Activated naive CD4-positive, alpha-beta T cell treated with anti-CD3 and anti-CD28 coated beads, Interleukin-2, amount 50 U/mL, for 16 hours (primary cell): ENCODE measurements at places on chromosomes 7 and 10.

- DNase-seq: no peak
These were observed 30.5 kb downstream of the KAT6B start for GRCh38 chr10:74856940-74857339.

DNA sequence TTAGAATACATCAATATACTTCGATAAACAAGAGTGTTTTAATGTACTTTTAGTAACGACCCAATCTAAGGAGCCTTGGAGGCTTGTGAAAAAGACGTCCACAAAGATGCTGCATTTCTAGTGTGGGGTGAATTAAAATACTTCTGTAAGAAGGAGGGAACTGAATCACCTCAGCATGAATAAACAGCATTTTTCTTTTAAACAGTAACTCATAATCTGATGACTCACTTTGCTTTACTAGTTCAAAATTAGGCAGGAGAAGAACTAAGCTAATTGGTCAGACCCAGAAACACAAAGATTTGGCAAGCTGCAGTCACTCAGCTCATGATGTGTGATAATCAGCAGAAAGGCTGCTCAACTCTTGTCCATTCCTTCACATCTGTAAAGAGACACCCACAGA is 24.2 kb downstream of the NCOA4 start:
- no peak for DNase-seq

- no peak for DNase-seq
These were observed 71.3 kb upstream of the DGKB start for GRCh38 chr7:14973712-14974428.

GRCh38 chr10:9069136-9069535 is 1014.6 kb downstream of the GATA3 start:
- DNase-seq: no peak

DNA sequence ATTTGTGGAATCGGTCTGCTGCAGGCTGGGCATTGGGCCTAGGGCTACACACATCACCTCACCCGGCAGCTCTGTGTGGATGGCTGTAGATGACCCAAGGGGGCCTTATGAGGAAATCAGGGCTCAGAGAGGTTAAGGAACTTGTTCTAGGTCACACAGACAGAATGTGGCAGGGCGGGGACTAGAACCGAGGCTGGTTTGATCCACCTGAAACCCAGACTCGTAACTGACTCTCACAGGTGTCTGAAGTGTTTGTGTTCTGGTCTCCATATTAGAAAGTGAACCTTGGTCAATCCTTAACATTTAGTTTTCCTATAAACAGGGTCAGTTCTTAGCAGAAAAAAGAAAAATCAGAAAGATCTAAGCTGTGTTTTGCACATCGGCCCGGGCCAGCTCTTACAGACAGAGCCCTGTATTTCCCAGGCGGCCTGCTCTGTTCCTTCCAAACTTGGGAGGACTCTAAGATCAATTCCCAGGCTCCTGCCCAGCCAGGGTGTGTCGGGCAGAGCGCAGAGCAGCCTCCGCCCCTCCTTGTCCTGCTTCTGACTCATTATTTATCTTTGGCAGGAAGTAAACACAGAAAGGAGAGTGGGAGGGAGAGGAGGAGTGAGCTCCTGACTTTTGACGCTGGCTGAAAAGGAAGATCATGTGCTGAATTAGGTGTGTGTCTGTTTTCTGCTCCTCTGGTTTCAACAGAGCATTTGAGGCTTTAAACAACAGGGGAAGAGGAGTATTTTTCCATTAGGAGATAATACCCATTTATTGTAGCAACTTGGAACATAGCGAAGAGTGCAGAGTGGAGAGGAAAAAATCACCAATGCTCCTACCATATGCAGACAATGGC is 74.1 kb downstream of the TACC2 start:
- DNase-seq: no peak

GRCh38 chr10:62354916-62355315 is 19.3 kb upstream of the ZNF365 start:
- no peak for DNase-seq

DNA sequence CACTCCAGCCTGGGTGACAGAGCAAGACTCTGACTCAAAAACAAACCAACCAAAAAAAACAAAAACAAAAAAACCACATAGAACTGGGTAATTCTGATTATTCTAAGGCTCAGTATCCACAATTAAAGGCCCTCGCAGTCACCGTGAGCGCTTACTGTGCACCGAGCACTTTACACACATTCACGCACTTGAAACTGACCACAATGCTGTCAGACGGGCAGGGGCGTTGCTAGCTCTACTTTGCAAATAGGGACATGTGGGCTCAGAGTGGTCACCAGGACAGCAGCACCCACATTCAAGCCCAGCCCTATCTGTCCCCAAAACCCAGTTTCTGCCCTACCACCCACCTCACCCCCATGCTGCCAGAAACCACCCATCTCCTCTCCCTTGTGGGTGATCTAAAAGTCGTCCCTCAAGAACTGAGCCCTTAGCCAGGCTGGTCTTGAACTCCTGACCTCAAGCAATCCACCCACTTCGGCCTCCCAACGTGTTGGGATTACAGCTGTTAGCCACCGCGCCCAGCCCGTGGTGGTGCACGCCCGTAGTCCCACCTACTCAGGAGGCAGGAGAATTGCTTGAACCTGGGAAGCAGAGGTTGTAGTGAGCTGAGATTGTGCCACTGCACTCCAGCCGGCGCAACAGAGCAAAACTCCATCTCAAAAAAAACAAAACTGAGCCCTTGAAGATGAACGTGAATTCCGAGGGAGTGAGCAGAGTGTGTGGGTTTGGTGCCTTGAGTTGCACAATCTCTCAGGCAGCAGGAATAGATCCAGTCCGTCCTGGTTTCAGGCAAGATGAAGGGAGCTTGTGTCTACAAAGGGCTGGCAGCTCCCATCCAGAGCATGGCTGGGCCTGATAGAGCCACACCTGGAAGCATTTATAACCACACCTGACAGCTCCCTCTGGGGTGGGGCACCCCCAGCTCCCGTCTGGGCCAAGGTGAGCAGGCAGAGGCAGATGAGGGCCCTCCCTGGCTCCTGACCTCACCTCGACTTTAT is 5.4 kb upstream of the HSPB1 start:
- DNase-seq: no peak

- DNase-seq: no peak
These were observed 67.0 kb downstream of the WDR37 start for GRCh38 chr10:1123198-1123597.
